NCI-H526 (cell line): ENCODE measurements at places on chromosomes 4 and X.

DNA sequence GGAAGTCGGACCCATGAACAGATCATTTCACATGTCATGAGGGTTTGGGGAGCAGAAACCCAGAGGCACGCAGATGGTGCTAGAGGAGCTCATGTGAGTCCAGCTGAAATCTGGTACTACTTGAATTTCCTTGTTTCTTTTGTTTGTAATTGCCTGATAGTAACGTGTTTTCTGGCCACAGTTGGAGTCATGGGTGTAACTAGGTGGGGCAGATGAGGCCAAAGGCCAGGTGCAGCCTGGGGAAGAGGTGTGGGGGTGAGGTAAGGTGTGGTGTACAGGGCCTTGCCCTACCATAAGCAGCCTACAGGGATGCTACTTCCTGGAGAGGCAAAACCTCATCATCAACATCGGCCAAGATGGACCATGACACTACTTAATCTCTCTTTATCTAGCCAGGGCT is 271.4 kb downstream of the PTTG2 start:
- no peak for DNase-seq

DNA sequence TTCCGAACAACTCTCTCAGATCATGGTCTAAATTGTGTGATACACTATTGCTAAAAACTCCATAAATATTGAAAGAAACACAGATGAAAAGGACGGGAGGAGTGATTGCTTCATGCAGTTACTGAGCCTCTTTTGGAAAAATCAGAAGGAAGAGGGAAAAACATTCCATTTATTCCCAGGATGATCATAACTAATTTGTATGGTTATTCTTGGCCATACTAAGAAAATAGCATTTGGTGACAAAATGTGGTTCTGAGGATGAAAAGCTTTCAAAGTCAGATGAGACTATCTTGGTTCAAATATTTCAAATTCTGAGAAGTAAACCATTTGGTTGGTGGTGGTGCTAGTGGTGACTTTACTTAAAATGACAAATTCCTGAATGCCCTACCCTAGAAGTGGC is 305.4 kb upstream of the LDB2 start:
- no peak for DNase-seq

DNA sequence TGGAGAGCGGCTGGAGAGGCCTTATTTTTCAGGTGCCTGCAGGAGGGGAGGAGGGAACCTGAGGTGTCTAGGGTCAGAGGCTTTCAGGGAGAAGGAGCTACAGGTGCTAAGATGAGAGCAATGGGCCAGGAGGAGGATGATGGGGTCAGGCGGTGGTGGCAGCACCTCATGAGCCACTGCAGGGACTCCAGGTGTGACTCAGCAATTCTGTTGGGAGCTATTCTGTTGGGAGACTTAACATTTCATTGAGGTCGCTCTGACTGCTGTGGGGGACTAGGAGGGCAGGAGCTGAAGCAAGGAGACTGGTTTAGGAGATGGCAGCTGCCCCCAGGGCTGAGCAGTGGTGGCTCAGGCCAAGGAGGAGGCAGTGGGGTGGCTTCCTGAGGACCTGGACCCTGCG is 65.0 kb downstream of the CLDN34 start:
- no peak for DNase-seq

DNA sequence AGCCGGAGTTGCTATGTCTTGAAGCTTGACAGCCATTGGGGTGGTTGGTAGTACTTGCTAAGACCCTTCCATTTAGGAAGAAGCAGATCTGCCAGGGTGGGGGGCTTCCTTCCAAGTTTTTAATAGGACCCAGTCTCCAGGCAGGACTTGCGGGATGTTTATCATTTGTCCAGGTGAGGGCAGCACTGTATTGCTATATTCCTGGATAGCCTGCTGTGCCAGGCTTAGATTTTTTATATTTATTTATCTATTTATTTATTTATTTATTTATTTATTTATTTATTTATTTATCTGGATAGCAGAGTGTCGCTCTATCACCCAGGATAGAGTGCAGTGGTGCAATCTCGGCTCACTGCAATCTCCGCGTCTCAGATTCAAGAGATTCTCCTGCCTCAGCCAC is 87.4 kb upstream of the CT45A1 start:
- DNase-seq, result no peak

- no peak for DNase-seq
These were observed 194.9 kb downstream of the MGST2 start for GRCh38 chr4:139860435-139861024.

DNA sequence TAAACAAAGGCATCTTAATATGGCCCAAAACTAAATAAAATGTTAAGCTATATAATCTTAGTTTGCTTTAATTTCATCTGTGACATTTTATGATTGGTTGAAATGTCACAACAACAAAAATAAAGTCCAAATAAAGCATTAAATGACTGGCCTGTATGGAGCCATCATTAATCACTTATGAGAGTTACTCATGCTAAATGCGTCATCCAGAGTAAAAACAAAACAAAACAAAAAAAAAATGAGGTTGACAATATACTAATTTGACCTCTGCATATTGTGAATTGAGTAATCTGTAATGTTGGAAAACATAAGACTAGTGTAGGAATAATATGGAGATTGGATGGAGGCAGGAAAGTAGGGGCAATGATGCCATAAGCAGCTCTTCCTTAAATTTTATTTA is 139.7 kb downstream of the MAPK10 start:
- no peak for DNase-seq

DNA sequence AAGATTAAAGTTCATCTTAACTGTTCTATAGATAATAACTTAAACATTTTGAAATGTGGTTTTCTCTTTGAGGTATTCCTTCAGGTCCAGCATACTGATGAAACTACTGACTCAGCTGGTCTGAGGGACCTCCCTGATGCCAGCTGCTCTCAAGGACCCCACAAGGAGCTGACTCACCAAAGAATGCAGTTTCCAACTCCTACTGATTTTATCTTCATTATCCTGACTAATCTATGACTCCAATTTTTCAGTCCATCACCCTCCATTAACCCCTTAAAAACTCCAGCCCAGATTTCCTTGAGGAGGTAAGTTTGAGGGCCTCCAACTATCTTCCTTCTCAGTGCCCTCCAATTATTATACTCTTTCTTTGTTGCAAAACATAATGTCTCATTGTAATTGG is 1.4 kb upstream of the UGT2B4 start:
- no peak for DNase-seq

DNA sequence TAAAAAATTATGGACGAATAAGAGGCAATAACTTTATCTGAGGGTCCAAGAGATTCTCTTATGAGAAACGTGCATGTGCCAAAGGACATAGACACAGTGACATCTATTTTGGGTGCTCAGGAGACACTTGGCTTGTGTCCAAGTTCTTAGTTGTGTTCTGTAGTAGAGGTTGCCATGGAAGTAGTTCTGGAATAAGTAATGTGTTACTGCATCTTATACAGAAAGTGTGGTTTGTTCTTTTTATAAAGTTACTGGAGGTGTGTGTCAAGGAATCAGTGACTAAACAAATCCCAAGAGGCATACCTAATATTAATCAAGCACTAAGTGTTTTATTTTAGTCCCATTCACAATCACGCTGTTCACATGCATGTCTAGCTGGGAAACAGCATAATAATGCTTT is 305.7 kb downstream of the ARHGAP24 start:
- no peak for DNase-seq

GRCh38 chr4:43835869-43836268 is 612.7 kb downstream of the KCTD8 start:
- DNase-seq, result no peak

DNA sequence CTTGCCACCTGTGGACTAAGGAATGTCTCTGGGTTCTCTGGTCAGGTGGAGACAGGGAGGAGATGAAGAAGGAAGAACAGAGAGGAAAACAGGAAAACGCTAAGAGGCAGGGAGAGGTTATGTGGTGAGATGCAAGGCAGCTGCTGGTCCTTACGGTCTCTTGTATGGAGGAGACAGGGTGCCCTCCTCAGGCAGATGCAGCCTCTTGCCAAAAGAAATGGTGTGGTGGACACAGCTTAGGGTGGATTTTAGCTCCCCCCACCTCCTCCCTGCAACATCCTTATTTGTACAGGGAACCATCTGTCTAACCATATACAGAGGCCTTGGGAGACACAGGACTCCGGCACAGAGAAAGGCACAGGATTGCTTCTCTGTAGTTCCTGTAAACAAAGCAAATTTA is 9.7 kb downstream of the OCIAD2 start:
- no peak for DNase-seq

DNA sequence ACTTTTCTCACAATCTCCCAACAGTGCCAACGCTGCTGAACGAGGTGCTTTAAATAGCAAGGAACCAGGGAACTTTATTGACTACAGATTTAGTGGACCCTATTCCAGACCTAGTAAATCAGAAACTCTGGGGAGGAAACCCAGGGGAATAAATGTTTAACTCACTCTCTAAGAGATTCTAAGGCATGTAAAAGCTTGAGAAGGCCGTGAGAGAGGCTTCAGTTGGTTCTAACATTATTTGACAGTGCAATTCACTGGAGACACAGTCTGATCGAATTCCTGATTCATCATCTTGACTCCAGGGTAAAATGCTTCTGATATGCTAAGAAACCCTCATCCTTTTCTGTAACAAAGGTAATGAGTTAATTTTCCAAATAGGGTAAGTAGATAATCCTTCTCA is 494.4 kb downstream of the KCNIP4 start:
- no peak for DNase-seq

GRCh38 chrX:2863646-2864045 is 34.9 kb downstream of the GYG2 start:
- DNase-seq, result no peak

GRCh38 chr4:13509442-13509841 is 25.3 kb upstream of the RAB28 start:
- DNase-seq, result no peak
